ENCODE measurements at places on chromosomes 7 and 10.

DNA sequence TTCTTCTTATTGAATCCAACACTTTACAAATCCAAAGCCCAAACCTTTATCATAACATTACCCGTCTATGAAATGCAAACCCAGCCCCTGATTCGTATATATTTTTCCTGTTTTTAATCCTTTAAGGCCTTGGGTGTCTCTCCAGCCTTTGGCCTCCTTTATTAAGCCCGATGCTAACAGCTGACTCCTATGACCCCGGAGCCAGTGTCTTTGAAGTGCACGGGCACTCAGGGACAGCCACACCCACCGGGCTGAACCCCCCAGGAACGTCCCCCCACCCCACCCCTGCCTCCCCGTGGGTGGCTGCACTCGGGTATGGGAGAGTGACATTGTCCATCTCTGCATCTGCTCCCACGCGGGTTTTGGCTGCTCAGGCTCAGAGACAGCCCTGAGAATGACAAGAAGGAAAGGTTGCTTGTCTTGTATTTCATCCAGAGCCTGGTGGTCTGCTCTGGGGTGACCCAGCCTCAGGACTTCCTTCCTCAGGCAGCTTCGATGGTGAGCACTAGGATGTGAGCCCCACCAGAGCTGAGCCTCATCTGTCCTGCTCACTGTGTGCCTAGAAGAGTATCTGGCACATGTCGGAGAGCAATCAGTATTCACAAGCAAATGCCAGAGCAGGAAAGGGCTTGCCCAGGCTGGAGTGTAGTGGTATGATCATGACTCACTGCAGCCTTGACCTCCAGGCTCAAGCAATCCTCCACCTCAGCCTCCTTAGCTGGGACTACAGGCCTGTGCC is 210.4 kb downstream of the SKIDA1 start:
- DNase-seq: no peak

DNA sequence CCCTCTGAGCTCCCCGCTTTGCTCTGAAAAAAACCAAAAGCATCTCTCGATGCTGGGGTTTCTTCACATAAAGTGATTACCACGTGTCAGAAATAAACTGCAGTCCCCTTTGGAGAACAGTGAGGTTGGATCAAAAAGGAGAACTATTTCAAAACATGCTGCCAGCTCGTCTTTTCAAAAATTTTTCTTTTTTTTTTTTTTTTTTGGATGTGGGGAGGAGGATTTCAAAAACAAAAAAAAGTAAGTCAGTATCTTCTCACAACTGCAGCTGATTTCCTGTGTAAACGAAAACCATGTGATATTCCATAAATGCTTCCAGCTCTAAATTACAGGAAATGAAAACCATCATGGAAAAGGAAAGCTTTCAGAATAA is 155.0 kb upstream of the LYZL2 start:
- DNase-seq: no peak

DNA sequence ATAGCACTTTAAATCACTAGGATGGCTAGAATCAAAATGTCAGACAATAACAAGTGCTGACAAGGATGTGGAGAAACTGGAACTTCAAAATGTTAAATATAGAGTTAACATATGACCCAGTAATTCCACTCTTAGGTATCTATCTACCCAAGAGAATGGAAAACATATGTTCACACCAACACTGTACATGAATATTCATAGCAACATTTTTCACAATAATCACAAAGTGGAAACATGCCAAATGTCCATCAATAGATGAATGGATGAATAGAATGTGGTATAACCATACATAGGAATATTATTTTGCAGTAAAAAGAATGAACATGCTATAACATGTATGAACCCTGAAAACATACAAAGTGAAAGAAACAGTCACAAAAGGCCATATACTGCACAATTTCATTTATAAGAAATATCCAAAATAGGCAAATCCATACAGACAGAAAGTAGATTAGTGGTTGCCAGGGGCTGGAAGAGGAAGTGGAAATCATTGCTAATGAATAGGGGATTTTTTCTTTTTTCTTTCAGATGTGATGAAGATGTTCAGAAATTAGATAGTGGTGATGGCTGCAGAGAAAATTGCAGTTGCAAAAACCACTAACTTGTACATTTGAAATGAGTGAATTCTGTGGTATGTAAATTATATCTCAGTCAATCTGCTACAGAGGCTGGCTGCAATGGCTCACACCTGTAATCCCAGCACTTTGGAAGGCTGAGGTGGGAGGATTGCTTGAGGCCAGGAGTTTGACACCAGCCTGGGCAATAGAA is 93.0 kb downstream of the CPVL start:
- DNase-seq: no peak

DNA sequence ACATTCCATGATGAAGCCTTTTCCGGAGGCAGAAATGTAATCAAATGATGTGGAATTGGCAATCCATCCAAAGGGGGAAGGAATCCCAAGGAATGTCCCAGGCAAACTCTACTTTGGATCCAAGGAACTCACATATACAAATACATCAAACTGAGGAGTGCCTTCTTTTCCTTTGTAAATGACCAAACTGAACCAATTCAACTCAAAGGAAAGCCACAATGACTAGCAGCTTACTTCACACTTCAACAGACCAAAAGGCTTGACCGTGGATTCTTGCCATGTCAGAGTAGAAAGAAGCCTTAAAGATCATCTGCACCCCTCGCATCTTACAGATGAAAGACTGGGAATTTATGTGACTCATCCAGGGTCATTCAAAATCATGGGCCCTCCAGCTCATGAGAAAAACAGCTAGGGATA is 79.7 kb upstream of the MACROH2A2 start:
- DNase-seq: no peak

GRCh38 chr7:3200504-3200903 is 100.5 kb upstream of the SDK1 start:
- DNase-seq: peak; percentile 23

- DNase-seq: no peak
Observed at GRCh38 chr10:127035827-127036226, 130.6 kb downstream of the DOCK1 start.

- no peak for DNase-seq
Observed at GRCh38 chr7:26532471-26532870, 240.8 kb downstream of the SNX10 start.

- DNase-seq: peak; percentile 82
Observed at GRCh38 chr10:103911021-103911459, 6.9 kb downstream of the STN1 start.

DNA sequence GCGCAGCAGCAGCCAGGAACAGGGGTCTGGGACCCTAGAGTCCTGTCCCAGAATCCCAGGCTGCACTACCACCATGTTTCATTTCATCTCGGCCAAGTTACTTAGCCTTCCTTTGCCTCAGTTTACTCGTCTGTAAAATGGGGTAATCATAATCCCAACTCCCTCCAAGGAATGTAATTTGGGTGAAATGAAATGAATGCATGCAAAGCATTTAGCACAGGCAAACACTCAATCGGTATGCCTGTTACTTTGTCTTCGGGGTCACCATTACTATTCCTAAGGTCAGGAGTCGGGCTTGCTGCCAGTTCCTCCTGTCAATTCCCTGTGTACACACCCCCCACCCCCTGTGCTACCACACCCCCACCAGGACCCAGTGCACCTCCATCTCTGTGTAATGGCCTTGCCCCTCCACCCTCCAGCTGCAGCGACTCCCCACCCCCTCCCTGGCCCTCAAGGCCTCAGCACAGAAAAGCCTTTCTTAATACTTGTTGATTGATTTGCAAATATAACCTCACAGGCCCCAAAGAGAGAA is 1.7 kb downstream of the TNS3 start:
- no peak for DNase-seq

- peak; percentile 90 for DNase-seq
Observed at GRCh38 chr10:17026686-17027485, 102.7 kb downstream of the CUBN start.

DNA sequence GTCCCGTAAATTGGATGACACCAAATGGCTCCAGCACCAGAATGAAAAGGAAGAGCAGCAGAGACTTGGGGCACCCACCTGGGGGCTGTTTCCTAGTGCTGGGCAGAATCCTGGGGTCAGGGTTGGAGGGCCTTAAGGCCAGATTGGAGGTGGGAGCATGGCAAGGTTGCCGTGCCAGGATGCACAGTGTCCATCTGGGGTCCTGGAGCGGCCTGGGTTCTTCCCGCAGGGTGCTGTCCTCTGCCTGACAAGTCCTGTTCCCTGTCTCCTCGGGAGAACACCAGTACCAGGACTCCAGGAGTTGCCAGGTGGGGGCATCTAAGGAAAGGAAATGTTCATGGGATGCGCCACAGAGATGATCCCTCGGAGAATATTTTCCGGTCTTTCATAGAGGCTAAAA is 42.8 kb downstream of the MGMT start:
- DNase-seq: no peak

GRCh38 chr10:84715911-84716310 is 387.5 kb downstream of the CCSER2 start:
- no peak for DNase-seq

GRCh38 chr10:43071865-43072650 is 4.8 kb upstream of the RET start:
- DNase-seq: no peak

GRCh38 chr7:19066170-19066569 is 51.3 kb downstream of the TWIST1 start:
- DNase-seq: no peak

DNA sequence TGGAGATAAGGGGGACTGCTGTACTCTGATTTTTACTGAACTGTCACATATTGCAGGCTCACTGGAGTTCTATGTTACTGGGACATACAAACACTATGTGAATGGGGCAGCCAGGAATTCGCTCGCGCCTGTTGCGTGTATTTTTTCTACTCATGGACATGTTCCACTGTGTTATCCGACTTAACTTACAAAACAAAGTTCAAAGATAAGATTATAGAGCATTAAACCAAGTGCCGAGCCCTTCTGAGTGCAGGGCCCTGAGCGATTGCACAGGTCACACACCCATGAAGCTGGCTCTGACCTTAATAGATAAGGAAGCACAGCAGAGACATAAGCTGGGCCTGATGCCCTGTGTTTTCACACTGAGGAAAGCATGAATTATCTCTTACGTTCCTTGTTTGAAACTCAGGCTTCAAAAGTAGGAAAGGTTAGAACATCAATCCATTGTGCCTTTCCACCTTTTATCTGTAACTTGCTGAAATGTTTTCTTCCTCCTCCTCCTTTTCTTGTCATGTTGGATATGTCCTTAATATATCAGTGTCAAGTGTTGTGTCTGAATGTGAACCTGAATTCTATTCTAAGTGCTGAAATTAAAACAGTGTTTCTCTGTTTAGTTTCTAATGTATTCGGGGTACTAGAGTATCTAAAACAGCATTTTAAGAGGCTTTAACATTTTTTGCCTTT is 273.8 kb downstream of the AUTS2 start:
- DNase-seq: no peak

- no peak for DNase-seq
Observed at GRCh38 chr7:142956951-142957623, 5.1 kb downstream of the KEL start.

DNA sequence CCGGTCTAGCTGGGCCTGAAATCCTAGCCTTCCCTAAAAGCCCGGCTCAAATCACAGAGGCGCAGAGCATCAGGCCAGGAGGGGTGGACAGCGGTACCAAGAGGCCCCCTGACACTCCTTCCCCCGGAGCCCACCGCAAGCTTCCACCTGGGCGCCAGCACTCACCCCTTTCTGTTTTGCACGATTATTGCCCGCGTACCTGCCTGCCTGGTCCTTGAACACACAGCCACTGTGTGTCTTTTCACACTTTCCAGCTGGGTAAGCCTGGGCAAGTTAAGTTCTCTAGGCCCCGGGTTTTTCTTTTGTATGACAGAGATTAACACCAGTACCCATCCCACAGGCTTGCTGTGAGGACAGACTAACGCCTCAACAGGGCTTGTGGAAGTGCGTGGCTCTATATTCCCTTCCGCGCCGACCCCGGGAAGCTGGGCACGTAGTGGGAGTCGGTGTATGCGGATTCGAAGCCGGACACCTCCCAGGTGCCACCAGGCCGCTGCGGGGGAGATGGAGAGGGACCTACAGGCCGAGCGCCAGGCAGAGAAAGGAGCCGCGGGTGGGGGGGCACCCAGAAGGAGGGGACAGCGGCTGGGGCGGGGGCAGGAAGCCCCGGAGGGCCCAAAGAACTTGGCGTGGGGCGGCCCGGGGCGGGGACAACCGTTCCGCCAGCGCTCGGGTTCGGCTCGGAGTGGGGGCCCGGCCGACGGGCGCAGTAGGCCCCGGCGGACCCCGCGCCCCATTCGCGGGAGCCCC is 792 bp downstream of the ZNF746 start:
- peak; percentile 55 for DNase-seq

DNA sequence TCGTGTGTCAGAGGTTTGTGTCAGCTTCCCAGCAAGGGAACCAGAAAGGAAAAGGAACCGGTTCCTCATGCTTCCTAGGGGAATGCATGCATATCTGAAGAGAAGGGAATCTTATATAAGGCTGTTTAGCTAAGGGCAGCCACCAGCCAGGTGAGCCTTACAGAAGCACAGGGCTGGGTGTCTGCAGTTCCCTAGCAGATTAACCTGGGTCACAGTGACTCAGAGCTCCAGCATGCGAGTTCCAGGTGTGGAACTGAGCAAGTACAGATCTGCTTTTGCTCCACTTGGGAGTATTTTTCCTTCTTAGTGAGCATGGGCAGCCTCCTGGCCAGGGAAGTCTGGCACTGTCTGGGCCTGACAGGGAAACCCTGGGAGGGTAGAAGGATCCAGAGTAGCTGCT is 957 bp upstream of the ANKRD2 start:
- DNase-seq: no peak

DNA sequence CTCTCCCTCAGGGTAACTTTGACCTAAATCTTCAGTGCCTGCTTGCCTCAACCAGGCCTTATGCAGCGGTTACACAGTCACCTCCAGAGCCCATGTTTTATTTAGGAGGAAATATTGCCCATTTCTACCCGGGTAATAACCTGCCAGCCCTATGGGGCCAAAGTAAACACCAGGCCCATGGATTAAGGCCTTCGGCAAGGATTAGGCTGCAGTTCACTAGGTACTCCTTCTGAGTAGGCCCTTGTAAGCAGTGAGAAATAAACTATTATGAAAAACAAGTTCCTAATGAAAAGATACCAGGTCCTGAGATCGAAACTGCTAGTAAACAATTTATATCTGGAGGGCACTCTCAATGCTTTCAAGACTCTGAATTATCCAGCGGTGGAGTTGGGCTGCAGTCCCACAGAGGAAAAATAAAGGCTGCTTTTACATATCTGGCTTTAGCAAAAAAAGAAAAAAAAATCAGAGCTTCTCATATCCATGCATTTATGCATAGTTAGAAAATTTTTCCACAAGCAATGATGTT is 3.7 kb upstream of the HOXA10 start:
- DNase-seq: no peak

DNA sequence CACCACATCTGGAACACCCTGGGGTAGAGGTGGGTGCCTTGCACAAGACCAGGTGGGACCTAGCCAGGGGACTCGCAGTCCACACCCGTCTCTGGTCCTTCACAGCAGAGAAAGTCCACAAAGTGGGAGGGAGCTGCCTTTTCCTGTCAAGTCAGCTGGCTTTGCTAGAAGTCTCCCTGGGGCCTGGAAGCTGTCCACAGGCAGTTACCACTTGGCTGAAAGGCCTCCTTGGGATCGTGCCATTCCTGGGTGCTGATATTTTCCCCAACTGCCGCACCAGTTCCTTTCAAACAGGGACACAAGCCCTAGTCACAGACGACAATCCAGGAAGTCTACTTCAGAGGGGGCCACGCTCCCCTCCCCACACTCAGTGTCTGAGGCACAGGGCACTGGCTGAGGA is 75.4 kb downstream of the AFAP1L2 start:
- DNase-seq: no peak

- no peak for DNase-seq
Observed at GRCh38 chr10:46283580-46284285, 3.1 kb upstream of the ANTXRL start.

GRCh38 chr7:24899905-24900304 is 80.1 kb downstream of the OSBPL3 start:
- no peak for DNase-seq

Measured in CD4-positive, alpha-beta T cell treated with Interleukin-17A for 1 hour (primary cell).